Stimulated activated naive CD8-positive, alpha-beta T cell treated with anti-CD3 and anti-CD28 coated beads, Interleukin-15, amount 100 ng/mL, for 72 hours (primary cell): ENCODE measurements at places on chromosomes 1 and 21.
A peak's percentile ranks its signal among the peaks of the same experiment; 100 is the strongest.

- no peak for DNase-seq
Measured at GRCh38 chr1:197391303-197392226, 123.5 kb downstream of the CRB1 start.

DNA sequence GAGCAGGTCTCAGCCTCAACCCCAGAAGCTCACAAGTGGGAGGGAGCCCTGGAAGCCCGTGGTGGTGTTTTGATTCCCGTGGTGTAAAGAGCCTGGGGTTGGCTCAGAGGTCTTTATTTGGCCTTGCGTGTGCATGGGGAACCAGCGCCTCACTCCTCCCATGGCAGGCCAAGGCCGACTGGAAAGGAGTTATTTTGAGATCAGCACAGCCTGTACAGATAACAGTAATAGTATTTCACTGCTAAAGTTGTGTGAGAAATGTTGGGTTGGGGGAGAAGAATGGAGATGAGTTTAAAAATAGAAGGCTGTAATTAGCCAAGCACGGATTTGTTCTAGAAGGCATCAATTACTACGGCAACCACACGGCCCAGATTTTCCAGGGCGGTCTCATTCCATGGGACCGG lies 186.5 kb downstream of the DYRK1A start:
- no peak for DNase-seq

- DNase-seq, result no peak
Measured at GRCh38 chr1:32398401-32398800, 4.2 kb upstream of the BSDC1 start.

GRCh38 chr1:13616234-13616633 lies 32.6 kb downstream of the PDPN start:
- no peak for DNase-seq

DNA sequence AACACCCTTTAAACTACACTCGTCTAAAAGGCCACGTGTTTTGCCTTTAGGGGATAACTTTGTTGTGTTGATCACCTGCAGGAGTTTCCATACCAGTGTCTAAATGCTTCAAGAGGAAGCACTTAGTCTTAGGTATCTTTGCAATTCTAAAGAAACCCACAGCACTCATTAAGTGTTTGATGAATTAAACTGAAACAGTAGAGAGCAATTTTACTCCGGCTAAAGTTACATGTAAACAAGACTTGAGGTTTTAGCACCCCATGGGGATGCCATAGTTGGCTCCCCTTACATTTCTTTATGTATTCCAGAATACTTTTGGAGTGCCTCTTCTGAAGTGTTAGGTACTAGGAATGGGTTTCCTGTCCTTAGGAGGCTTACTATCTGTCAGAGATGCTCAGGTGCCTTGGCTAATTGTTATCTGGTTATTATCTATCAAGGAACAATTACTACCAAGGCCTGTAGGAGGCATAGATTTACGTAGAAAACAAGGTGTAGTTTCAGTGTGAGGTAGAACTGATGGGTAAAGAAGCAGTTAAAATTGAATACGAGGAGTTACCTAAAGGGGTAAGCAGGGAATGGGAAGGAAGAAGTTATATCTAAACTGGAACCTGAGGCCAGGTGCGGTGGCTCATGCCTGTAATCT lies 176.8 kb upstream of the SAMSN1 start:
- no peak for DNase-seq

- DNase-seq, result no peak
Measured at GRCh38 chr21:28311411-28312190, 681.1 kb downstream of the LTN1 start.

DNA sequence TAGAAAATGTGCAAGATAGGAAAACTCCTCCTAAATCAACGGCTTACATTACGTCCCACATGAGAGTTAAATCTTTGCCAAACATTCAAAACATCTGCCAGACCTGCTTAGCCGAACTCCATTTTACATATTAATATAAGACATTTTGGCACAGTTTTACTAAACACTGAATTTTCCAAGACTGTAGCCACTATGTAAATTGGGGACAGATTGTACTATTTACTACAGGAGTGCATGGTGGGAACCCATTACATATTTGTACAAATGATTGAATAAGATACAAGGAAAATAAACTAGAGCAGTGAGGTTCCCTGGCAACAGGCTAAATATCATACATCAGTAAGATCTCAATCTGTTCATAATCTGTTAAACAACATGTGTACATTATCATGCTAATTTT lies 1234.4 kb downstream of the KCNT2 start:
- DNase-seq, result no peak

DNA sequence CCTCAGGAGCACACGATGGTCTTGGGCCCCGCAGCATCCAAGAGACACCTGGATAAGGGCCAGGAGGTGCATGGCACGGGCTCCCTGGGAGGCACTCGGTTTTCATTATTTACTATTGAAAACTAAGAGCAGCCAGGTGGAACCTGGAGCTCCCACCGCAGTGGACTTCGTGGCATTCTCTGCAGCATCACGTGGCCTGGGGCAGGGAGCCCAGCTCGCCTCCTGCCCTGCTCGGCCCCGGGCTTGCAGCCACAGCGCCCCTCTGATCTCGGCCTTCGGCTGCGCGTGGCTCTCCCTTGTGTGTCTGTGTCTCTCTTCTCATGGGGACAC lies 121.6 kb downstream of the SIK1 start:
- DNase-seq, result no peak

- DNase-seq, result no peak
Measured at GRCh38 chr1:6330410-6330911, 63.1 kb downstream of the ACOT7 start.

DNA sequence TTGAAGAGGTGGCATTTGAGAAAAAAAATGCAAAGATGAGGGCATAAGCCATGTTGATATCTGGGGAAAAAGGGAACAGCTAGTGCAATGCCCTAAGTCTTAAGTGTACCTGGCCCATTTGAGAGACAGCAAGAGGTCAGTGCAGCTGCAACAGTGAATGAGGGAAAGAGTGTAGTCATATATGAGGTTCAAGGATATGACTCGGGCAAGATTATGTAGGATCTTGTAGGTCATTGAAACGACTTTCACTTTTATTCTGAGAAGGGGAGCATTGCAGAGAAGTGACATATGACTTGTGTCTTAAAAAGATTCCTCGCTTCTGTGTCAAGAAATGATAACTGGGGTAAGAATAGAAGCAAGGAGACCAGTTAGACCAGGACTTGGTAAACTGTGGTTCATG lies 31.0 kb downstream of the NTMT2 start:
- no peak for DNase-seq

GRCh38 chr1:159009704-159010361 lies at the start of gene IFI16:
IFI16 (plus strand) TSS chr1:159009907; CDS start chr1:159014681, 4,774 bp downstream.
- DNase-seq, result peak; percentile 66

- no peak for DNase-seq
Measured at GRCh38 chr1:154867064-154867825, 2.8 kb downstream of the KCNN3 start.

DNA sequence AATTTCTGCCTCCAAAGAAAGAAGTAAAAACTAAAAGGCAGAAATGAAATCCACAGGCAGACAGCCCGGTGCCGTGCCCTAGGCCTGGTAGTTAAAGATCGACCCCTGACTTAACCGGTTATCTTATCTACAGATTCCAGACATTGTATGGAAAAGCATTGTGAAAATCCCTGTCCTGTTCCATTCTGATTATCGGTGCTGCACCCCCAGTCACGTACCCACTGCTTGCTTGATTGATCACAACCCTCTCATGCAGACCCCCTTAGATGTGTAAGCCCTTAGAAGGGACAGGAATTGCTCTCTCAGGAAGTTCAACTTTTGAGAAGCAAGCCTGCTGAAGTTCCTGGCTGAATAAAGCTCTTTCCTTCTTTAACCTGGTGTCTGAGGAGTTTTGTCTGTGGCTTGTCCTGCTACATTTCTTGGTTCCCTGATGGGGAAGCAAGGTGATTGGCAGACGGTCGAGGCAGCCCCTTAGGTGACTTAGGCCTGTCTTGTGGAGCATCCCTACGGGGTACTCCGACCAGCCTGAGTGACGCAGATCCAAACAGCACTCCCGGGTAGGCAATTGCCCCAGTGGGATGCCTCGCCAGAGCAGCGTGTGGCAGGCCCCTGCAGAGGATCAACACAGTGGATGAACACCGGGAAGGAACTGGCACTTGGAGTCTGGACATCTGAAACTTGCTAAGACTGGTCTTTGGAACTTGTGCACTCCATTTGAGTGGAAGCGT lies 111.2 kb upstream of the PPM1J start:
- no peak for DNase-seq

GRCh38 chr1:22339237-22339636 lies 112.4 kb upstream of the ZBTB40 start:
- DNase-seq, result no peak

GRCh38 chr1:174022976-174023277 lies 770 bp upstream of the RC3H1 start:
- no peak for DNase-seq

GRCh38 chr1:55552636-55553035 lies 337.5 kb upstream of the USP24 start:
- no peak for DNase-seq

GRCh38 chr1:77831976-77832711 lies 52.7 kb downstream of the MIGA1 start:
- no peak for DNase-seq

- DNase-seq, result no peak
Measured at GRCh38 chr1:208654241-208654640, 410.1 kb upstream of the PLXNA2 start.

GRCh38 chr1:8815582-8816151 lies 1.8 kb downstream of the RERE start:
- no peak for DNase-seq

- DNase-seq, result peak; percentile 32
Measured at GRCh38 chr1:34460193-34460592, 283.5 kb downstream of the C1orf94 start.

DNA sequence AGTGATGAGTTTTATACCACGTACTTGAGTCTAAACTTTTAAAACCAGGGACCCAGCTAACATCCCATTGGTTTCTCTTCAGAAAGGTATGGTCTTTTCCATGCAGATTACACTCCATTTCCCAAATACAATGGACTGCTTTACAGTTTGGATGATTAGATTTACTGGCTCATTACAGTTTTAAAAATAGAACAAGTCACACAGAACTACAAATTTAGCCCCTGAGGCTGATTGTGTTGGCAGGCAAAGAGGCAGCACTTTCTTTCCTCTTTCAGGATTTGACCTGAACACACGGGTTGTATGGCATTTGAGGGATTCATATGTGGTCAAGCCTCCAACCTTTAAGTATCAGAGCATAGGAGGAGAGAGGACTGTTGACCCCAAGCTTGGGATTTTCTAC lies 21.8 kb upstream of the VTCN1 start:
- no peak for DNase-seq

DNA sequence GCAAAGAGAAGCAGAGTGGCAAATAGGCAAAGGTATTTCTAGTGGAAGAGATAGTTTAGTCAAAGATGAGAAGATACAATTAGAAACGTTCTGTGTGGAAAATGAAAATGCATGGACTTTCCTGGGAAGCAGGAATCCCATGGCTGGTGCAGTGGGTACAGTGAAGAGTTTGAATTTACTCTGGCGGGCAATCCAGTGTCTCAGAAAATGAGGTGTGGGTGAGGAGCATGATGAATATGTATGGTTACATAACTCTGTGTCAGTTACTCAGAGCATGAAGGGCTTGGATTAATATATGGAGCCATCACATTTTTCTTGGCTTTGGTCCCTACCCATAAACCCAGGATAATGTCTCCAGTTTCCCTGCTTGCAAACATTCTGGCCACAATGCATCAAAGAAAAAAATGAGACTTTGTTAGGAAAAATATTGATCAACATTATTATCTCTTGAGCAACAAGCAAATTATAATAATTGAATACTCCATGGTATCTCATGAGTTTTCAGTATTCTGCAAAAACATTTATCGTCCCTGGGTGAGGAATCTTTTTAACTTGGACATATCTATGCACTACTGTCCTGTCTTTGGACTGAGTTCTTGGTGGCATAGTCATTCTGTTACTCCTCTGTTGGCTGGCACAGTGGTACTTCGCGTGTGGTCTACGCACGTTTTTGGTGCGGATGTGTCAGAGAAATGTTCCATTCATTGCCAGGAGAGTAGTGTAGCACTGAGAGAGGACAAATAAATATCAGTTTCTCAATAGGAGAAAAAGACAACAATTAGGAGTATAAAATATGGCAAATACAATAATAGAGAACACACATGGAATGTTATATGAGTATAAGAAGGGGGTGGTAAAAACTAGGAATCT lies 173.7 kb upstream of the C1orf105 start:
- no peak for DNase-seq

GRCh38 chr1:41924911-41925310 lies 6.2 kb upstream of the HIVEP3 start:
- DNase-seq, result no peak

DNA sequence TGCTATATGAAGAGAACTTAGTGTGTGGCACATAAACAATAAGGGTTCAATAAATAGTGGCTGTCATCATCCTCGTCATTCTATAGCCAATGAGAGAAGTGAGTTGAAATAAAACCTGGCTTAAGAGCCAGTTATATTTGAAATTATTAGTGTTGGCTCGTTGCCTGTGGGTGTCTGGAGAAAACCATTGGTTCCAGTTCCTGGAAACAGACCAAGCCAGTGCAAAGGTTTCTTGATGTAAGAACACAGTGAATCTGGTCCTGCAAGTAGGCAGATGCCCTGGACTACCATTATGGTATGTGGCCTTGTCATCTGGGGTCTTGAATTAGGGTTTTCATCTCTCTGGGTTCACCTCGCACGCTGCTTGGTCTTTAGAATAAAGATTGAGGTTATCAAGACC lies 43.3 kb downstream of the URB2 start:
- DNase-seq, result no peak

GRCh38 chr1:2636733-2637132 lies 3.9 kb upstream of the MMEL1 start:
- DNase-seq, result no peak

DNA sequence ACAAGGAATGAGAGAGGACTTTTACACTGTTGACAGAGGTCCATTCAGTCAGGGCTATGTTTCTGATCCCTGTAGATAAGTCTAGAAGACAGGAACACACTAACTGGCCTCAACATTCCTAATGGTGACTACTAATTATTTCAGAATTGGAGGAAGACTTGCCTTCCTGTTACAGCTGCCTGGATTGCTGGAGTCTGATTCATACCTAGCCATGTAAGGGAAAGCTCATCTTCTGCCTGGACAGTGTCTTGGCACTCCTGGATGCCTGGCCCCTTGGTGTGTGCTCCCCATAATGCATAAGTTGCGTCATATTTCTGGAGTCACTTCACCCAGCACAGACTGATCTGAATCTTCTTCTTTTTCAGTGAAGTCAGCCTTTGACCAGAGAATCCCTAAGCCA lies 326.0 kb upstream of the RUNX1 start:
- no peak for DNase-seq

- no peak for DNase-seq
Measured at GRCh38 chr1:16165548-16165947, 9.7 kb upstream of the EPHA2 start.

GRCh38 chr1:24762133-24762676 lies 17.0 kb downstream of the CLIC4 start:
- DNase-seq, result no peak
